ENCODE measurements at places on chromosomes 3 and 15.

- DNase-seq, result no peak
Observed at GRCh38 chr15:98549741-98550140, 98.6 kb upstream of the IGF1R start.

GRCh38 chr15:36724905-36725304 lies 145.5 kb downstream of the CDIN1 start:
- DNase-seq, result no peak

- DNase-seq, result no peak
Observed at GRCh38 chr15:40940296-40940801, 11.2 kb downstream of the DLL4 start.

DNA sequence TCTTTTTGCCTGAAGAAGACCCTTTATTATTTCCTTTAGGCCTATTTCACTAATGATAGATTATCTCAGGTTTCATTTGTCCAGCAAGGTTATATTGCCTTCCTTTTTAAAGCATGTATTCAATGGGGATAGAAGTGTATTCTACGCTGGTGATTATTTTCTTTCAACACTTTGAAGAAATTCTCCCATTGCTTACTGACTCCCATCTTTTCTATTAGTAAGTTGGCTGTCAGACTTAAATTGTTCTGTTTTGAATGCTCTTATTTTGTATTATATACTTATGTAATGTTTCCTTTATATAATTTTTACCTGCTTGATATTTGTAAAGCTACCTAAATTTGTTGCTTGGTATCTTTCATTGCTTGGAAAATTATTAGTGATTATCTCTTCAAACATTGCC lies 445.1 kb upstream of the RASGRP1 start:
- no peak for DNase-seq

DNA sequence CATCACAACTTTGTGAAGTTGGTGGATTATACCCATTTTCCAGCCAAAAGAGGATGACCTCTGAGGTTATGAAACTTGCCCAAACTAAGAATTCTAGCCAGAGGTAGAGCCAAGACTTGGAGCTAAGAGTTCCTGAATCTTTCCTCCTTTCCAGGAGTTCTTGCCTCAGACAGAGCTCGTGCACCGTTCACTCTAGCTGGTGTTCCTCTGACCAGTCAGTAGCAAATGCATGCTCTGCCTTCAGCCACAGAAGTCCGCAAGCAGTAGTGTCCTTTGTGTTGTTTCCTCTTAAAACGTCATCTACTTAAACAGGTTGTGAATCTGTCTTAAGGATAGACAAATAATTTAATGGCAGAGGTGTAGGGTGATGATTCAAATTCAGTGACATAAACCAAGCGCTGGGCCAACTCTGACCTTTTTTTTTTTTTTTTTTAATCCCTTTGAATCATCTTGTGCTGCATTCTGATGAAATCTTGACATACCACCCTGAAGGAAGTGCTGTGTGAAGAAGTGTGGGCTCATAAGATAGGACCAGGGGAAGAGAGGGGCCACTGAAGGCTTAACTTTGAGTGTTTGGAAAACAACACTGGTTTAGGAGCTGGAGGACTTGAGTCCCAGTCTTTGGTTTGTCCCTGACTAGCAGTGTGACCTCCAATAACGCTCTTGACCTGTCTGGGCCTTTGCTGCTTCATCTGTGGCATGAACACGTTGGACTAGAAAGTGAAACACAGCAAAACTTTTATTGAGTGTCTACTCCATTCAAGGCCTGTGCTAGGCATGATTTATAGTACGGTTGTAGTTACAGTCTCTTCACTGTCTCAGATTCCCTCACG lies 53.4 kb downstream of the ITPR1 start:
- DNase-seq, result no peak

- DNase-seq, result no peak
Observed at GRCh38 chr3:143901105-143901504, 52.8 kb upstream of the SLC9A9 start.

DNA sequence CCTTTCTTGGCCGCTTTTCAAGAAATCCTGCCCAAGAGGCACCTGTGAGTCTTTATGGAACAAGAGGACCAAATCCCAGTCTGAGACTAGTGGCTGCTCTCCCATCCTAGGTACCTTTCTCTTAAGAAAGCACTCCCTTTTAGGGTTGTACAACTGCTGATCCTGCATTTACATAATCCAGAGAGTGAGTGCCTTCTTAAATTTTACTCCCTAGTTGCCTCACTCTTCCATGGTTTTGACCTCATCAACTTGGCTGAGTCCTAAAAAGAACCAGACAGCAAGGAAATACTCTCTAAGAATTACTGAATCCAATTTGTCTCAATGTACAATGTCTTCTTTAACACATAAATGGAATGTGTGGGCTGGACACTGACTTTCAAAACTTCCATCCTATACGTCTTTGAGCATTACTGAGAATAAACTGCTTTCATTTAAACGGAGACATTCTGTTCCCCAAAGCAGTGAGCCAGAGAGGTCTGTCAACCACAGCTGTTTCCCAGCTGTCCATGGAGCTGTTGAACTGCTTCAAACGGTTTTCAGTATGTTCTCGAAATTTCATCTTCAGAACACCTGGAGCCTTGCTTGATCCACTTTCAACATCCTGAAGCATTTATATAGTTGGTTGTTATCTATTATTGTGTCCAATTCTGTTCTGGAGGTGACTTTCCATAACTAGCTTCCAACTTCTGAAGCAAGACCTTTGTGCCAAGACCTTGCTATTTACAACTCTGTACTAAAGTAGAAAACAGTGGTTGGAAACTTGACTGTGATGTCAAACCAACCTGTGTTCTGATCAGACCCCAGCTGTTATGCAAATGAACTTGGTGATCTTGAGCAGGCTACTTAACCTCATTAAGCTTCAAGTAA lies 179.1 kb downstream of the SLC9A9 start:
- no peak for DNase-seq

DNA sequence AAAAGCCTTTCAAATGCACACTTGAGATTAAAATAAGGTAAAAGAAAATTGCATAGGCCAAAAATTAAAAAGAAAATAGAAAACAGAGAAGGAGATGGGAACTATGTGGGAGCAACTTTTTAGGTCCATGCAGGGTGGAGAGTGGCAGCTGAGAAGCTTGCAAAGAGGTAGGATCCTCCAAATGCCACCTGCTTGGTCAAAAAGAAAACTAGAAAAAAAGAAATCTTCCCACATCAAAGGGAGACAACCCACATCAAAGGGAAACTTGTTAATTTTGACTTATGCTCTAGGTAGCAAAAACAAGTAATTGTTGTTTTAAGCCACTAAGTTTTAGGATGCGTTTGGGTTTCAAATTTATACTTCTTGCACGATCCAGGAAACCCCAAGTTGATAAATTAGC lies 342.9 kb downstream of the IL20RB start:
- DNase-seq, result no peak

GRCh38 chr15:61987824-61988223 lies 72.4 kb downstream of the VPS13C start:
- no peak for DNase-seq

GRCh38 chr3:118802325-118803095 lies 232.1 kb downstream of the IGSF11 start:
- no peak for DNase-seq

- DNase-seq, result no peak
Observed at GRCh38 chr15:53331328-53332190, 427.9 kb downstream of the WDR72 start.

DNA sequence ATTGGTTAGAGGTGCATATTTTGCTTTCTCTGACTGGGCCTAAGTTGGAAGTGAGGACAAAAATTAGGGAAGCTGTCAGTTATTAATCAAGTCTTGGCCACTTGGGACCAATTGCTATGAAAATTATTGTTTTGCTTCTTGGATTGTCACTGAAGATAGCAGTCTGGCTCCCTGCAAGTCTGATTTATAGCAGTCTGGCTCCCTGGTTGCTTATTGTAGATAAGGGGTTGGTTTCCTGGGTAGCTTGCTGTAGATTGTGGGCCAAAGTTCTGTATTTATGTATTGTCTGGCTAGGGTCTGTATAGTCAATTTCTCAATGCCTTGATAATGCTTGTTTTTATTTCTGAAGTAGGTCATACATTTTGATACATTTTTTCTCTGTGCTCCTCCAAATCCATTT lies 13.3 kb upstream of the DRD3 start:
- DNase-seq, result no peak

DNA sequence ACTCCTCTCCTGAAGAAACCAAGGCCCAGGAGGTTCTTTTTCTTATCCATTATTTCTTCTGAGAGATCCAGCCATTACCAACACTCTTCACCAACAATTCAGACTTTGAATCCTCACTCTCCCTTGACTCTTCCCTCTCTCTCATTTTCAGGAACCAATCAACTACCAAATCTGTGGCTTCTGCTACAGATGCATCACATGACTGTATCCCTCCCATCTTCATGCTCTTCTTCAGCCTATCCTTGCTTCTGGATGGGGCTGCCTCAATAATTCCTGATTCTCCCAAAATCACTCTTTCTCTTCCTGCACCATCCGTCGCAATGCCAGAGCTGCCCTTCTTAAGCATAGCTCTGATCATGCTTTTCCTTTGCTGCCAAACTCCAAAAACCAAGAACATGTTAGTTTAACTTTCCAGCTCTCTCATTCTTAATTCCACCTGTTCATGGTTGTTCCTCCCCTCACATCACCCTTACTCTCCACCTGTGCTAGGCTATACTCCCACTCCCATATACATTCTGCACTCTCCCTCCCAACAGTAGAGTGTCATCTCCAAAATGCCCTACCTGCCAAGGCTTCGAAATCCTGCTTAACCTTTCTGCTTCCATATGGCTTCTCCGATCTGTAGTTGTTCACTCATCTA lies 13.5 kb downstream of the PLD1 start:
- DNase-seq, result no peak

DNA sequence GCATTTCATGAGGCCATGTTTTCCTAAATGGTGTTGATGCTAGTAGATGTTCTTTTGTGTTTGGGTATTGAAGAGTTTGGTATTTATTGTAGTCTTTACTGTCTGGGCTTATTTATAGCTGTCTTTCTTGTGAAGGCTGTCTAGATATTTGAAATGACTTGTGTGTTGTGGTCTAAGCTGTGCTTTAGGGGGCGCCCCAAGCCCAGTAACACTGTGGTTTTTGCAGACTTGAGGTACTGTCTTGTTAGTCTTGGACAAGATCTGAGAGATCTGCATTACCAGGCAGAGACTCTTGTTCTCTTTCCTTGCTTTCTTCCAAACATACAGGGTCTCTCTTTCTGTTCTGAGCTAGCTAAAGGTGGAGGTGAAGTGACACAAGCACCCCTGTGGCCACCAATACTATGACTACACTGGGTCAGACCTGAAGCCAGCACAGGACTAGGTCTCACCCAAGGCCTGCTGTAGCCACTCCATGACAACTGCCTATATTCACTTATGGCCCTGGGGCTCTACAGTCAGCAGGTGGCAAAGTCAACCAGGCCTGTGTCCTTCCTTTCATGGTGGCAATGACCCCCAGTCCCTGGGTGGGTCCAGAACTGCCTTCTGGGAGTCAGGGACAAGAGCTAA lies 152.1 kb upstream of the TBC1D5 start:
- no peak for DNase-seq

GRCh38 chr3:62587579-62588031 lies 214.3 kb upstream of the FEZF2 start:
- peak; percentile 48 for DNase-seq

GRCh38 chr15:85749261-85750151 lies 45.2 kb downstream of the KLHL25 start:
- DNase-seq, result no peak

DNA sequence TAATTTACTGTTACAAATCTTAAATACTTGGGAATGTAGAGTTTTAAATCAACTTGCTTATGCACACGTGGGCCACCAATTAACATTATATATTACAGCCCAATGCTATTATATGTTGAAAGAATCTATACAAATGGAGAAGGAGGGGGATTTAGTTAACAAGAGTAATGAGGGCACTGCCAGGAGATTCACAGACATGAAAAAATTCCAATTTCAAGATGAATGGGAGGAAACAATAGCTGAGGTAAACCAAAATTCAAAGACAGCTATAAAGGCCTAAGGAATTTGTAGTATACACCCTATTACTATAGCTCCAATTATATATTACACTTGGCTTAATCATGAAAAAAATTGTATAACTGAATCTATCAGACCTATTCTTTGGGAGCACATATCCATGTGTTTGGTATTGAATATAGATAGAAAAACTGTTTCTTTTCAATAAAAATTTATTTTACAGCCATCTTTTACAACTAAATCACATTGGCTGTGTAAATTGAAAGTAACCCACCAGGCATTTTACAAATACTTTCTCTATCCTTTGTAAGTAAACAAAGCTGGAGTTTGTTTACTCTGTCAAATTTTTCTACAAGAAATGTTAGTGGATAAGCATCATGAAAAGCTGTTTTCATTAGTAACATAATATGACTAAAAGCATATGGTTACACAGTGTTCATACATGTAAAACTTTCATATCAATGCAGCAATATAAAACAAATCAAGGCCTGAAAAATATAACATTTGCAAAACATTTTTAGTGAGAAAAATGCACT lies 1045.8 kb downstream of the ROBO1 start:
- no peak for DNase-seq

- DNase-seq, result no peak
Observed at GRCh38 chr3:183108001-183108449, 8.7 kb upstream of the MCCC1 start.

DNA sequence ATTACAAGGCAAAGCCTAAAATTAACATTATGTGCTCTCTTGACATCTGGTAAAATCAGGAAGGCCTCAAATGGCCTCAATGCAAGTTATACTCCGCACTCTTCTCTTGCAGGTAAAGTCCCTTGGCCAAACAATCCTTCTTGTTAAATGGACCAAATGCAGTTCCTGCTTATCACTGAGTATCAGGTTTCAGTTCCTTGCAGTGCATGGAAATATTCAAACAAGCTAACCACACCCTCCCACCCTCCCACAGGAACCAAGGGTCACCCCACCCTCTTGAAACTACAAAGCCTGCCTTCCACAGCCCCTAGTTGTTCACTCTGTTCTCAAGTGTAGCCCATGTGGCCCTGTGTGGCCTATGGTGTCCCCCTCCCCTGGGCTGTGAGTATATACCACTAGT lies 171.9 kb upstream of the CADPS start:
- no peak for DNase-seq

DNA sequence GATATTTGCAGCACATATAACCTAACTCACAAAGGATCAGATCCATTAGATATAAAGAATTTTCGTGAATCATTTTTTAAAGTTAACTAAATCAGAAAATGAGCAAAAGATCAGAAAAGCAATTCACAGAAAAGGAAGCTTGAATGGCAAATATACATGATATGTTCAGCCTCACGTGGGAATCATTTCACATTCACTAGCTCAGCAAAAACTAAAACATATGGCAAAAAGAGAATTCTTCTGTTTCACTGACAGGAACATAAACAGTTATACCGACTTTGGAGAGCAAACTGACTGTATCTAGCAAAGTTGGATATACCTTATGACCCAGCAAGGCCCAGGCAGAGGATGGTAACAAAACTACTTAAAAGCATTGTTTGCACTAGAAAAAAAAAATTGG lies 34.0 kb upstream of the NR2E3 start:
- no peak for DNase-seq

DNA sequence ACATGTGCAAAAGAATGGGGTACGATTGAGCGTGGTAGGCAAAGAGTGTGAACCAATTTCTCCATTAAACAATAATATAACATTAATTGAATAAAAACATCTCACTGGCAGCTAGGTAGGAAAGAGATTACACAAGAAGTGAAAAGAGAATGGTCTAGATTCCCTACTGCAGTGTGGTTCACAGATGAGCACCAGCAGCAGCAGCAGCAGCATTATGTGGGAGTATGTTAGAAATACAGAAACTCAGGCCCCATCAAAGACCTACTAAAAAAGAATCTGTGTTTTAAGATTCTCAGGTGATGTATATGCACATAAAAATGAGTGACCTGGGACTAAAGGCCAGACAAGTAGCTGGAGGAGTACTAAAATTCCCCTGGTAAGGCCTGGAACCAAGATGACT lies 118.2 kb downstream of the ADAM10 start:
- DNase-seq, result no peak

- DNase-seq, result no peak
Observed at GRCh38 chr15:90550919-90551318, 21.2 kb downstream of the CRTC3 start.
